Stimulated activated CD8-positive, alpha-beta memory T cell treated with anti-CD3 and anti-CD28 coated beads, Interleukin-4, amount 100 ng/mL, for 4 hours (primary cell): ENCODE measurements at places on chromosomes 11 and 22.

DNA sequence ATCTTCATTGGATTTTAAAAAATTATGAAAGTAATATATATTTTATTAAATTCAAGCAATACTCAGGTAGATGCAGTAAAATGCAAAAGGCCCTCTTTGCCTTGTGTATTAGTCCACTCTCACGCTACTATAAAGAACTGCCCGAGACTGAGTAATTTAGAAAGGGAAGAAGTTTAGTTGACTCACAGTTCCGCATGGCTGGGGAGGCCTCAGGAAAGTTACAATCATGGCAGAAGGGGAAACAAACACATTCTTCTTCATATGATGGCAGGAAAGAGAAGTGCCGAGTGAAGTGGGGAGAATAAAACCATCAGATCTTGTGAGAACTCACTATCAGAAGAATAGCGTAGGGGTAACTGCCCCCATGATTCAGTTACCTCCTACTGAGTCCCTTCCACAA, 130.8 kb downstream of the HIPK3 start:
- no peak for DNase-seq

DNA sequence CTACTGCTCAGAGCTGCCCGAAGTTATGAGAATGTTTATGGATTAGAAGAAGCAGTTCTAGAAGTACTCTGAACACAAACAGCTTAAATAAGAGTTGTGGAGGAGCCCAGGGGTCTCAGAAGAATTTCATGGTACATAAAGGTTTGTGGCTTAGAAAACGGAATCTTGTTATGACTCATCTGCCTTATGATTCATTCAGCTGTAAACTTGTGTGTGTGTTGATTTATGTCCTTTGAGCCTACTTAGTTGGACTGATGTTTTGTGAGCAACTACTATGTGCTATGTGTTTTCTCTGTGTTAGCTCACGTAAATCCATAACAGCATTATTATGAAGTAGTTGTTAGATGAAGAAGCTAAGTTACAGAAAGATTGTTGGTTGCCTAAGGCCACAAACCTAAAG, 203.7 kb downstream of the PGR start:
- no peak for DNase-seq

DNA sequence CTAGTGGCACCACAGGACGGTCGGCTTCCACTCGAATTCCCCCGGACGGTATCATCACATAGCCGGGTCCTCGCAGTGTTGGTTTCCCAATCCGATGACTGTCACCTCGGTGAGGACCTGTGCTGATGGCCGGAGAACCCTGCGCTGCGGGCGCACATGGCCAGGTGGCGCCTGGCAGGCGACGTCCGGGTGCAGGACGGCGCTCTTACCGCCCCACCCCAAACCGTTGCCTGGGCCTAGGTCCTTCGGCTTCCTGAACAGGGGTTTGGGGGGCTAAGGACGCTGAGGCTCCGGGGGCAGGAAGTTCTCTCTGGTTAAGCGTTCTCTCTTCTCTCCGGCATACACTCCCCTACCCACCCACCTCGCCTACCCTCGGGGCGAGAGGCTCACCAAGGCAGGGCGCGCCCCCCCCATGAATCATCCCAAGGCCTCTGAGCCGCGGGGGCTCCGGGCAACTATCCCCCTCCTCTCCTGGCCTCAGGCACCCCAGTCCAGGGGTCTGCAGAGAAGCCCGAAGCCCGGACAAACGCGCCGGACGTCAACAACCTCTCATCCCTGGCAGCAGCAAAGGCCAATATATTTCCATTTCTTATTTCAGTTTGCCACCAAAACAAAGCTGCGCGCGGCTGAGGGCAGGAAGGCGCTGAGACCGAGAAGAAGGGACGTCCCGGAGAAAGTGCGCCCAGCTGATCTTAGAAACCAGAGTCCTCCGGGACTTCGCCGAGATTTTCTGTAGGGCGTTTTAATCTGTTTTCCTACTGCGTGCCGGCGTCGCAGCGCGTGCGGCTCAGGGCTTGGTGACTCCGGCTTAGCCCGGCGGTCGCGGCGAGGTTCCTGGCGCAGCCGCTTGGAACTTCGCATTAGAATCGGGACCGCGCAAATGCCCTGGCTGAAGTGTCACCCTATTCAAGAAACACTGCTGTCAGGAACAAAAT, 5.6 kb downstream of the ALX4 start:
- no peak for DNase-seq

GRCh38 chr11:71209181-71209580, 43.2 kb downstream of the SHANK2 start:
- DNase-seq = no peak

- no peak for DNase-seq
These were observed 10.2 kb downstream of the GNB1L start for GRCh38 chr22:19844377-19845053.

GRCh38 chr22:49307481-49307830, 520.2 kb downstream of the BRD1 start:
- DNase-seq = no peak

GRCh38 chr11:100619484-100619883, 67.6 kb upstream of the ARHGAP42 start:
- no peak for DNase-seq

DNA sequence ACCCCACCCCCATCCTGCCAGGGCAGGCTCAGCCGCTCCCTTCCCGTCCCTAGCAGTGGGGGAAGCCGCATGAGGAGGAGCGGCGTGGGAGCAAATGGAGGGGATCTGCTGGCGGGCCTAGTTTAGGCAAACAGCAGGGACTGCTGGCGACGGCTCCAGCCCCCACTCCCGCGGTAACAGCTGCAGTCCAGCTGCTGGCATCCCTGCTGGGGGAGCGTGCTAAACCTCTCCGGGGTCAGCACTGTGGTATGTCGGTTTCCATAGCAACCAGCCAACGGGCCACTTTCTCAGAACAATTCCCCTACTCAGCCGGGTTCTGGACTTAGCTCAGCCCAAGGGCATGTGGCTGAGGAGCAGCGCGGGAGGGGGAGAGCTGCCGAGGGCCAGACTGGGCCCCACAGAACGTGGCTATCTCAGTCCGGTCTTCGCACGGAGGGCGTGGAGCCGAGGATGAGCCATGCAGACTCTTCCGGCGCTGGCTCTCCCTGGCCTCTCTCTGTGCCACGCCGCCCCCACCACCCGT, 98.8 kb downstream of the PKNOX2 start:
- no peak for DNase-seq

DNA sequence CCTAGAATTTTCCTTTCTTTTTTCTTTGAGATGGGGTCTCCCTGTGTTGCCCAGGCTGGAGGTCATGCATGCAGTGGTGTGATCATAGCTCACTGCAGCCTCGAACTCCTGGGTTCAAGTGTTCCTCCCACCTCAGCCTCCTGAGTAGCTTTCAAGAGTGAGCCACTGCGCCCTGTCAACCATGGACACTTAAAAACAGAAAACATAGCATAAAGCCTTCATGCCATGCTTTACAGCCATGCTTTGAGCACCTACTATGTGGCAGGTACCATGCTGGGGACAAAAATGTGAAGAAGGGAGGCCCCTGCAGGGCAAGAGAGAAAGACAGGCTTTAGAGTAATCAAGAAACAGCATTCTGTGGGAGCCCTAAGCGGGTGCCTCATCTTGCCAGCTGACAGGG, 13.7 kb upstream of the GNB1L start:
- no peak for DNase-seq

GRCh38 chr11:131771471-131771870, 401.1 kb downstream of the NTM start:
- no peak for DNase-seq

DNA sequence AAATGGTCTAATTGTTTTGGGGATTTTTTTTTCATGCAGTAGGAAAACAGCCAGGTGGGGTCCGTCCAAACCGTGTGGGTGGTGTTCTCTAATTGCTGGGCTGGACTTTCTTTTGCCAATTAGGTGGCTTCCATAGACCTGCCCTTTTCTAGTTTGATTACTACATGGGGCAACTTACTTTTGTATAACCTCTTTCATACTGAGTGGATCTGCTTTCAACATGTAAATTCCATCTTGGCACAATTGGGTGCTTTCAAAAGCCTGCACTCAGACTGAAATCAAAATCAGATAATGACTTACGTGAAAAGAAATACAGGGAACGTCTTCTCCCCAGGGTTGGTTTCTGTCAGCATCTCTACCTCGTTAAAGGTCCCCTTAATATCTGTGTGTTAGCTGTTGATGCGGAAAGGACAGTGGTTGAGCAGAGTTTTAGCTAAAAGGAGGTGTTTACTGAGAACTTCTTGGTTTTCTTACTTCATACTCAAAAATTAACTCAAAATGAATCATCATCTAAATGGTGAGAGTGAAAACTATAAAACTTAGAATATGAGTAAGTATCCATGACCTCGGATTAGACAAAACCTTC, 72.1 kb downstream of the BARX2 start:
- no peak for DNase-seq

DNA sequence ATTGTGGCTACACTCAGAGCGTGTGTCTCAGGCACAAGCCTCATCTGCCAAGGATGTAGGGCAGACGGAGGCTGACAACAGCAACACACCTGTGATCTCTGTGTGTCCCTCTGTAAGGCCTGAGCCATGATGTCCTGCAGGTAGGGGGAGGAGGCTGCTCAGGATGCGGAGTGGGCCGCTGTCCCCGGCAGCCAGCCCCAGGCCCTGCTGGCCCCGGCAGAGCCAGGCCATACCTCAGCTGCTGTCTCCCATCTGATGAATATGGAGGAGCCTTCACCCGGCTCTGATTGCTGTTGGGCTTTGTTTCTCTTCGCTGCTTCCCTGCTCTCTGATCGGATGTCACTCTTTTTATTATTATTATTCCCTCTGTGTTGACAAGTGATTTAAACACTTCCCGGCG, 83.6 kb upstream of the NCAM1 start:
- no peak for DNase-seq

- no peak for DNase-seq
These were observed 519.6 kb upstream of the TENM4 start for GRCh38 chr11:79960461-79960860.
